T-helper 1 cell (primary cell): ENCODE measurements at places on chromosomes 6 and 20.

GRCh38 chr6:119603501-119603900, 253.9 kb upstream of the MAN1A1 start:
- DNase-seq, result no peak

- no peak for DNase-seq
Observed at GRCh38 chr6:12716298-12716916, at the start of gene PHACTR1. PHACTR1 (plus strand) TSS chr6:12716767.

GRCh38 chr6:166592821-166593220, 6.3 kb upstream of the RAMACL start:
- DNase-seq, result no peak

DNA sequence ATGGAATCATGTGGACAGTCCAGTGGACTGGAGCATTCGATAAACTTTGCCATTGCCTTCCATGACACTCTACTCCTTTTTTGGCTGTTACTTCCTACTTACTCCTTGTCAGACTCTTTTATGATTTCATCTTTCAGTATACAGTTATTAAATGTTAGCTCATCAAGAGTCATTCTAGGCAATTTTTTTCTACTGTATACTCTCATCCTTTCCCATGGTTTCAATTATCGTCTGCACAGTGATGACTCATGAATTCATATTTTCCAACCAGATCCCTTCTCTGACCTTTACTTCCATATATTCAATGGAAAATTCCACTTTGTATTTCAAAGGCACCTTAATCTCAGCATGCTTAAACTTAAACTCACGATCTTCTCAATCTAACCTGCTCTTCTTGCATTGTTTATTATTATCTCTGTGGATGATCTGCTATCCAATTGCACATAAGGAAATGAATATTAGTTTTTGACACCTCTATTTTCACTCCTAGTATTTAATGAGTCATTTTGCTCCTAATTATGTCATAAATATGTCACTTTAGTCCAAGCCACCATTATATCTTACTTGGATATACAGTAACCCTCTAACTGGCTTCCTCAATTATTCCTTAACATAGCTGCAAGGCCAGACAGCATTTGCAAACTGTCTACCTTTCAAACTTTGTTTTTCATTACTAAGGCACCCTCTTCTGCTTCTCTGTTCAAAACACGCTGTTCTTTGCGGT, 427.5 kb downstream of the PHF3 start:
- no peak for DNase-seq

GRCh38 chr6:1678201-1678600, 68.5 kb downstream of the FOXC1 start:
- DNase-seq, result no peak

DNA sequence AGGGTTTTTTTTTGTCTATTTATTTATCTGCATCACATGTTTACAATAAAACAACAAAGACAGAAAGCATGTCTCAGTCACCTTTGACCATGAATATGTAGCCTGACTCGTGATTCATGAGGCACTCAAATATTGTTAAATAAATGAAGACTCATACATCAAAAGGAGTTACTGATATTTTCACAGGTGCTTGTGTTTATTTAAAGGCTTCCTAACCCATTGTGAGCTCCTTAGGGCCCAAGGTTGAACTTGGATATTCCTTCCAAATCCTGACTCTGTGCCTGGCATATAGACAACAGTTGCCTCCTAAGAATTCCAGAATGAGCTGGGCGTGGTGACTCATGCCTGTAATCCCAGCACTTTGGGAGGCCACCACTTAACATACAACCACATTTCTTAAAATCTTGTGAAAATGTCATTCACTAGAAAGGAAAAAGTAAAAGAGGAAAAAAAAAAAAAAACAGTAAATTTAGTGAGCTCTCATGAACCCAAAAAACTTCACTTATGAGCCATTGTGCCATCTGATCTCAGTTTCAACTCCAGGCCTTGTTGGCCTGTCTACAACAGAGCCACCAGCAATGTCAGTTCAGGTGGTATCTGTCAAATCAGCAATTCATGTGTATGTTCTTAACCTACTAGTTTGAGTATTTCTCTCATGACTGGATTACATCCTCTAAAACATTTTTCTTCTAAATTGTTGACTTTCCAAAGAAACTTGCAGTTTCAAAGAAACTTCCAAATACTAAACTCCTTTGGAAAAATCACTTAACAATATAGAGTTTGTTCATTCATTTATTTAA, 162.7 kb upstream of the MARCKS start:
- no peak for DNase-seq

DNA sequence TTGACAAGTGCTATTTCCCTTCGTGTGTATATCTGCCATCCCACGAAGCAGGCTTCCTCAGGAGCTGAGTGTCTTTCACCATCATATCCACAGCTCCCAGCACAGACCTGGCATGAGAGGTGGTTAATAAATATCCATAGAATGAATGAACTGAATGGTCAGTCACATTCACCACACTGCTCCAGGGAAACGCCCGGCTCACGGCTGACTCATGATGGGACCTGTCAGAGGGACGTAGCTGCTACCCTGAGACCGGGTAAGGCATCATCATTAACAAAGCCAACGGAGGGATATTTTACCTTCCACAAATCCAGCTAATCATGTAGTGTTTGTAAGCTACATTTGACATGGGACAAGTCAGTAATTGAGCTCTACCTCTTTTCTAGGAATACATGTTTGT, 12.5 kb downstream of the AGPAT4 start:
- DNase-seq, result no peak

GRCh38 chr20:49028684-49029083, 17.4 kb upstream of the CSE1L start:
- DNase-seq, result peak; percentile 10

DNA sequence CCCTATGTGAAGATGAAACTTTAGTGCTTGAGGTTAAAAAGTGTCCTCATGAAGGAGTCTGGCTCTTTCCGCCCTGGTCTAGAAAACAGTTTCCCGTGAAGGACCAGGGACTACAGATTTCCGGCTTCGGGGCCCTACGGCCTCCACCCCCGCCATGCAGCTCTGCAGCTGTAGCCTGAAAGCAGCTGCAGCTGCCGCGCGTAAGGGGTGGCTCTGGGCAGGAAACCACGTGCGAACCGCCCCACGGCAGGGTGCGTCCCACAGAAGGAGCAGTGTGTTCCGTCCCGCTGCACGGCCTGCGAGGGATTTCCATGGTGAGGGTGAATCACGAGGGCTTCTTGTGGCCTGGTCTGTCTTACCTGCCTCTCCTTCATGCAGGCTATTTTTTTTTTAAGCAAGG, 117.0 kb downstream of the ERMARD start:
- peak; percentile 15 for DNase-seq

DNA sequence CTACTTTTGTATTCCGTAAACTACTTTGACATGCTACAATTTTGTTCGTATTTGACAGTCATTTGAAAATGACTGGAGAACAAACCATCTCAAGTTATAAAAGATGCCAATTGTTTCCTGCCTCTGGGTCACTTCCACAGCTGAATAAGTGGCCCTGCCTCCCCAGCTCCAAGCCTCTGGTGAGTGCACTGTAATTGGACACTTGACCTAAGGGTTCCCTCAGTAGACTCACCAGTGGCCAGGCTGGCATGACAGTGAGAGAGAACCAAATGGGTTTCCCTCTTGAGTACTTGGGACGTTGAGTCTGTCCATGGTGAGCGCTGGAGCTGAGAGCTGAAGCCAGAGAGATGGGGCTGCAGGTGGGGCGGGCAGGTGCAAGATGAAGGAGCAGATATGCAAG, 57.1 kb downstream of the SLC35D3 start:
- DNase-seq, result no peak

DNA sequence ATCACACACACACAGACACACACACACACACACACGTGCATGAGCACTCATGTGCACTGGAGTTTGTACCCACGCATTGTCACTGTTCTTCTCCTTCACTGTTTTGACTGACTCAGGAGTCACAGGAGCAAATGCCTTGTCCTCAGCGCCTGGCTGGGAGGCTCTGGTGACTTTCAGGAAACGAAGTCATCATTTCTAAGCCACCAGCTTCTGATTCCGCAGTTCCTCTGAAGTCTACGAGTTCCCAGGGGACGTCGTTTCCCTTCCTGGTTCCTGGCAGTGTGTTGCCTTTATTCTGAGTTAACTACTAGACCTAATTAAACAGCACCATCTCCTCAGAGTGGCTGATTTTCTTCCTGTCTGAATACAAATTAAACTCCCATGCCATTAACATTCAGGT, 82.2 kb upstream of the PMEPA1 start:
- DNase-seq, result no peak
